ENCODE measurements at places on chromosomes 1 and 21.

DNA sequence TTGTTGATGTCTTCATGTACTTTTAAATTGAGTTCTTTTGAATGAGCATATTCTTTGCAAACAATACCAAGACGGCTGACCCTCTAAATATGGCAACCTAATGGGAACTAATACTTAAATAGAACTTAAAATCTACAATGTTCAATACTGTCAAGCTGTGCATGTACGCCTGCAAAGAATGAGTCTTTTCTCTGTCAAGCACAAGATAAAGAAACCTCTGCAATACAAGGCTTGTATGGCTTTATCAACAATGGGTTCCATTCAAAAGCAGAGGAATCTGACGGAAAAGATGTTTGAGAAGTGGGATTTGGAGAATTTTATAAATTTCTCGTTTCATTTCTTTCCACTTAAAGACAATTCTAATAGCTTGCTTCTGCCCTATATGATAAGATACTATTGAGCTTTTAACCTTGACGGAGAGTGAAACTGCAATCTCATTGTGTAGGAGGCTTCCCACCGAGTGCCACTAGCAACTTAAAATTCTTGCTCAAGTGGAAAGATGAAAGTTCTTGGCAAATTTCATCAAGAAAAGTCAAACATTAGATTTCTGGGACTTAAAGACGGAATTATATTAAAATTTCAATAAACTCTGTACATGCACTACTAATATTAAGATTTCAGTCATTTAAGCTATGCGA lies 119.8 kb downstream of the RGS21 start:
- DNase-seq: no peak

- no peak for DNase-seq
These were observed 509.1 kb downstream of the KIF26B start for GRCh38 chr1:245663841-245664240.

DNA sequence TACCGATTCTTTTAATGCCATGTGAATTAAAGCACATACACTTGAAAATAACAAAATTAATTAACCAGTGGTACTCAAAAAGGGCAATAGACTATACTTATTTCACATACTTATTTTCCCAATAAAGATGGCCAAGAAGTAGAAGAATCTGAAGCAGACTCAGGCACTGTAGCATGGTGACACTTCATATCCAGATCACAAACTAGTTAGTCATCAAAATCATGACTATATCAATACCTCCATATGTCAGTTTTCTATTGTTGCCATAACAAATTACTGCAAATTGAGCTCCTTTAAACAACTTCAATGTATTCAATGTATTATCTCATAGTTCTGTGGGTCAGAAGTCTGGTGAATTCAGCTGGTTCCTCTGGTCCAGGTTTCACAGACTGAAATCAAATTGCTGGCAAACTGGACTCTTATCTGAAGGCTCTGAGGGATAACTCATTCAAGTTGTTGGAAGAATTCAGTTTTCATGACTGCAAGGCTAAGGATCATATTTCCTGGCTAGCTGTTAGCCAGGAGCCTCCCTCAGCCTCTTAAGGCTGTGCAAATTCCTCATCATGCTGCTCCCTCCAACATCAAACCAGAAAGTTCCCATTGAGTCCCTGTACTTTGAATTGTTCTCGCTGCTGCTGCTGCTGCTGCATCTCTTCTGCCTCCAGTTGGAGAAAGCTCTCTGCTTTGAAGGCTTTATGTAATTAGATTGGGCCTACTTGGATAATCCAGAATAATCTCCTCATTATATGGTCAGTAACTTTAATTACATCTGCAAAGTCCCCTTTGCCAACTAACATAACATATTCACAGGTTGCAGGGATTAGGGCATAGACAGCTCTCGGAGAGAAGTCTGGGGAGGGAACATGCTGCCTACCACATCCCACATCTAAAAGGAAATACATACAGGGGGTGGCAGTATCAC lies 91.5 kb downstream of the MRPL39 start:
- DNase-seq: no peak

- DNase-seq: no peak
These were observed 6.8 kb upstream of the SLAMF9 start for GRCh38 chr1:159960721-159961381.

DNA sequence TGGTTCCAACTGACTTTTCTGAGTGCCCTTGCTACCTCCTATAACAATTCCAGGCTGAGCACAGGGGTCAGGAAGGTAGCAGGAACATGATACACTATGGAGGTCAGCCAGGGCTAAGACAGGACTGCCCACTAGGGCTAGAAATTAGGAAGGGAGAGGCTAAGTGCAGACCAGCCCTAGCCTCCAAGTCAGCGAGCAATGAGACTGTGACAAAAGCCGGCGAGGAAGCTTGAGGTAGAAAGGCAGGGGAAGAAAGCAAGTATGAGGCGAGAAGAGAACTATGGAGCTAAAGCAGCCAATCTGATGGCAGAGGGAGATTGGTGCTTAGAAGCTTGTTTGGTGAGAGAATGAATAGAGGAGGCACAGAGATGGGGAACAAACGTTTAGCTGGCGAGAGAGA lies 4.7 kb downstream of the UROD start:
- no peak for DNase-seq

DNA sequence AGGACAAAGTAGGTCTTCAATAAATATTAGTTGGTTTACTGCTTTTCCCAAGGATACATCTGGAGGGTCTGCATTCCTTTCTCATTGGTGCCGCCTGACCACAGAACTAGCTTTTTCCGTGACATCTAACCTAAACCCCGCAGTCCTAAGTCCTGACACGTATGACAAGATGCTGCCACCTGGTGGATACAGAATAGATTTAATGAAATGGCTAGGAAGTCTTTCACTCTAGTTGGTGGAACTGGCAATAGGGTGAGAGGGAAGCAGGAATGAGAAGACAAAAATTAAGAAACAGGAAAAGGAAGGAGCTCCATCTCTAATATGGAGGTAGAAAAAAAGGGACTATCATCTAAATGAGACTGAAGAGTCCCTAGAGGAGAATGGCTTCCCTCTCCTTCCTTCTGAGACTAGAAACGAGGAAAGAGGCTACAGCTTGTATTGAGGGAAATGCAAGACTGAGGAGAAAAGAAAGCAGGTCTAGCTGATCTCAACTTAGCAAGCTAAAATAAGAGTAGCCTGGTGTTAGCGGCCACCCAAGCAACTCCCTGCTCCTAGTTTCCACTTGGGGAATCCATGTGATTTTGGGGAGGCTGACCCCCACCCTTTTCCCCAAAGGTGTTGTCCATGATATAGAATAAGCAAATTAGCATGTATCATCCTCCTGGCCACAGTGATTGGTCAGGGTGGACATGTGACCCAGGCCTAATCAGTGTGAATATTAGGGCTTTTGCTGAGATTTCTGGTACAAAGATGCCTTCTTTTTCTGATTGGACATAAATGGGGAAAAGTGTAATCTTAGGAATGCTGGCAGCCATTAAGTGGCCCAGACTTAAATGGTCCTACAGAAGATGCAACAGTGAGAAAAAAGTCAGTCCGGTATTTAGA lies 5.9 kb downstream of the RFX5 start:
- DNase-seq: peak; percentile 11

GRCh38 chr1:1487701-1488100 lies 16.1 kb downstream of the ATAD3B start:
- DNase-seq: no peak

- no peak for DNase-seq
These were observed 9.6 kb downstream of the RAB25 start for GRCh38 chr1:156070548-156070947.

GRCh38 chr1:80582980-80583379 lies 1217.8 kb upstream of the ADGRL2 start:
- no peak for DNase-seq

GRCh38 chr1:161069241-161069640 lies 450 bp downstream of the ARHGAP30 start:
- no peak for DNase-seq

DNA sequence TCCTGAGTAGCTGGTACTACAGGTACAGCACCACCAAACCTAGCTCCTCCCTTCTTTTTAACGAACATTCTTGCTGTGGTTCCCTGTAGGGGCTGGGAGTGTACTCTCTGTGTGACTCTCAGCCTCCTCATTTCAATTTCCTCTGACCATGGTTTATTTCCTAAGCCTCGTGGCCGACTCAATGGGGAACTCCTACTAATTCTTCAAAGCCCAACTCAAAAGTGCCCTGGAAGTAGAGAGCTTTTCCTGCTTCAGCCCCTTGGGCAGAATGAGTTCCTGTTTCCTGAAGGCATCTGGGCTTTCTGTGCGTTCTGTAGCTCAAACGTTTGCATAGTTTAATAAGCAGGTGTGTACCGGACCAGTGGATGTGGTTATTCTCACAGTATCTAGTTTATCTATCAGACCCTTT lies 70.9 kb upstream of the ACOT11 start:
- no peak for DNase-seq

Data from anterior cingulate cortex (tissue), 58 donors.